Esophagus squamous epithelium (tissue), 5 donors: ENCODE measurements at places on chromosomes 7 and 10.

GRCh38 chr10:96612055-96612830, 25.4 kb upstream of the TM9SF3 start:
- DNase-seq, result no peak

- no peak for DNase-seq
Observed at GRCh38 chr10:133366751-133367150, 6.4 kb downstream of the ECHS1 start.

DNA sequence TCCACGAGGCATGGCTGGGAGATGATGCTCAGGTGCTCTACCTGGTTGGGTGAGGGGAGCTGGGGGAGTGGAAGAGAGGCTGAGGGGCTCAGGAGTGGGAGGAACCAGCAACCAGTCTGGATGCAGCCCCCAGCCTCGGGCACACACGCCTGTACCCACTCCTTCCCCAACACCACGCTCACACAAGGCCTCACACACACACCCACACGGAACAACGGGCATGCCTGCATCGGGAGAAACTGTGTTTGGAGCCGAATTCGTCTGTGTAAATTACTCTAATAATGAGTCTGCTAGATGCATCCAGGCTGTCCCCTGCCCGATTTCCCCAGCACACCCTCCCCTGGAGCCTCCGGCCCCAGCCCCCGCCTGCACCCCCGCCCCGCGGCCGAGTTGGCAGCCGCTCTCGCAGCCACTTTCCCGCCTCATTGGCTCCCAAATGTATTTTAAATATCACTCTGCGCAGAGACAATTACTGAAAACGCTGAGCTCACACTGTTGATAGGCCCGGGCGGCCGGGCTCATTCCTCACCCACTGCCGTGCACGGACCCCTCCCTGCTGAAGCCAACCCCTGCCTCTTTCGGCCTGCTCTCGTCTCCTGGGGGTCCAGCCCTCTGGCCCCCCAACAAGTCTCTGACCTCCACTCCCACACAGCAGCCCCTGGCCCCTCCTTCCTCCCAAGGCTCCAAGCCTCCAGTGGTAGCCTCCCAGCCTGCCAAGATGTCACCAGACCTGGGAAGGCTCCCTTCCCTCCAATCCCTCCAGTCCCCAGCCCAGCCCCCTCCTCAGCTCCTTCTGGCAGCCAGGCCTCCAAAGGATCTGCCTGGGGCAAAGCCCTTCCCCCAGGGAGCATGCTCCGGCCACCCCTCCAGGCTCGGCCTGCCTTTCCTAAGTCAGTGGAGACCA, 11.1 kb downstream of the H2BK1 start:
- DNase-seq, result no peak

DNA sequence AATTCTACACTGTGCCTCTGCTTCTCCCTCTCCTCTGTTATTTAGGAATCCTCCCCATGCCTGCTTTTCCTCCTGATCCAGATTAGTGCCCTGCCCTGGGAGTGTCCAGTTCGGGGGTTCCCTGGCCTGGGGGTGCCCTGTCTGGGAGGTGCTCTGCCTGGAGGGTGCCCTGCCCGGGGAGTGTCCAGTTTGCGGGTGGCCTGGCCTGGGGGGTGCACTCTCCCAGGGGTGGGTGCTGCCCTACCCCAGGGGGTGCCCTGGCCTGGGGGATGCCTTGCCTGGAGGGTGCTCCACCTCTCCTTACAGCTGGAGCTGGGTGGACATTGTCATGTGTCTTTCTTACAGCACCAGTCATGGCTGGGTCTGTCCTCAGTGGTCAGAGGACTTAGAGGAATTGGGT, 20.2 kb downstream of the RAMP3 start:
- DNase-seq, result no peak

- no peak for DNase-seq
Observed at GRCh38 chr10:98331885-98332284, 63.9 kb upstream of the LOXL4 start.

- no peak for DNase-seq
Observed at GRCh38 chr10:70323697-70324338, 40.0 kb upstream of the NPFFR1 start.

DNA sequence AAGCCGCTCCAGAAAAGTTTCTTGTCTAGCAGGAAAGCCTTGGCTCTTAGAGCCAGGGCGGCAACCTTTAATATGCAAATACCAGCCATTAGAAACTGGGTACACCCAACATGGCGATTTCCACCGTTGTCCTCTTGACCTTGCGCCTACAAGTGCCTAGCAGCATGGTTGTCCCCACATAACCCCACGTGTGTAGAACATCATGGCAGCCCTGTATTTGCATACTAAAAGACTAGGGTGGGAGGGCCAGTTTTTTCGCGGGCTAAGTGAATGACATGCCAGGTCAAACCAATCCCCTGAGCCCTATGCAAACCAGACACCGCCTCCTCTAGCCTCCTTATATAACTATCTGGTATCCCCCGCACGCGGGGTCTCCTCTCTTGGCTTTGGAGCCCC, 58.4 kb upstream of the FZD8 start:
- no peak for DNase-seq

GRCh38 chr10:90939116-90939515, 18.2 kb upstream of the ANKRD1 start:
- DNase-seq, result no peak

- no peak for DNase-seq
Observed at GRCh38 chr7:102916426-102916825, 3.6 kb downstream of the LRRC17 start.

GRCh38 chr10:33349268-33349667, 14.8 kb upstream of the NRP1 start:
- DNase-seq, result no peak

DNA sequence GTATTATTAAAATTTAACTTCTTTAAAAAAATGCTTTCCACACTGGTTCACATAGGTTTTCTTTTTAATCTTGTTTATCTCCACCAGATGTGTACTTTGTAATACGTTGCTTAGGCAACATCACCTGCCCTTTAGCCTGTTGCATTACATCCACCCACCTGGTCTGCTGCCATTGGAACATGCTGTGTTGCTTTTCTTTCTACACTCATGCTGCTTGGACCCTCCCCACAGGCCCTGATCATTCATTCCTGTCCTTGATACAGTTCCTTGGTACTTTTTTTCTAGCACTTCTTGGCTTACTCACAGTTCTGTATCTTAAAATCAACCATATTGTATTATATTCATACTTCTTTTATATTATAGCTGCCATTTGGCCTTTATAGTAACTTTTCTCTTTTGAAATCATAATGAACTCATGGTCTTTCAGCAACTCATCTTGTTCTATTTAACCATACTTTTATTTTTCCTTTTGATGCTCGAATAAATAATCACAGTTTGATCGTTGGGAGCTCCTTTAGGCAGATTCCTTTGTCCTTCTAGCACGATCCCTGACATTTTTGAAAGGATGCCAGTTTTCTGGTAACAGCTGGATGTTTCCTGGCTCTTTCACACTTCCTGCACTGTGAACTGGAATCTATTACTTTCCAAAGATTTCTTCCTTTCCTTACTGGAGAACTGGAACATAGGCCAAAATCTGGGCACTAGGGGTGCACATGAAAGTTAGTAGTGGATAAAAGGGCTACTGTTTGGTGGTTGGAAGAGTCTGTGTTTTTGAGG, 125.1 kb downstream of the CDK14 start:
- no peak for DNase-seq
